ENCODE measurements at places on chromosomes 7 and 10.

GRCh38 chr7:69263550-69263949 is 334.7 kb upstream of the AUTS2 start:
- no peak for DNase-seq

- DNase-seq, result no peak
Measured at GRCh38 chr10:51744235-51745000, 45.0 kb upstream of the CSTF2T start.

GRCh38 chr10:71836596-71836974 is 14.5 kb downstream of the PSAP start:
- no peak for DNase-seq

DNA sequence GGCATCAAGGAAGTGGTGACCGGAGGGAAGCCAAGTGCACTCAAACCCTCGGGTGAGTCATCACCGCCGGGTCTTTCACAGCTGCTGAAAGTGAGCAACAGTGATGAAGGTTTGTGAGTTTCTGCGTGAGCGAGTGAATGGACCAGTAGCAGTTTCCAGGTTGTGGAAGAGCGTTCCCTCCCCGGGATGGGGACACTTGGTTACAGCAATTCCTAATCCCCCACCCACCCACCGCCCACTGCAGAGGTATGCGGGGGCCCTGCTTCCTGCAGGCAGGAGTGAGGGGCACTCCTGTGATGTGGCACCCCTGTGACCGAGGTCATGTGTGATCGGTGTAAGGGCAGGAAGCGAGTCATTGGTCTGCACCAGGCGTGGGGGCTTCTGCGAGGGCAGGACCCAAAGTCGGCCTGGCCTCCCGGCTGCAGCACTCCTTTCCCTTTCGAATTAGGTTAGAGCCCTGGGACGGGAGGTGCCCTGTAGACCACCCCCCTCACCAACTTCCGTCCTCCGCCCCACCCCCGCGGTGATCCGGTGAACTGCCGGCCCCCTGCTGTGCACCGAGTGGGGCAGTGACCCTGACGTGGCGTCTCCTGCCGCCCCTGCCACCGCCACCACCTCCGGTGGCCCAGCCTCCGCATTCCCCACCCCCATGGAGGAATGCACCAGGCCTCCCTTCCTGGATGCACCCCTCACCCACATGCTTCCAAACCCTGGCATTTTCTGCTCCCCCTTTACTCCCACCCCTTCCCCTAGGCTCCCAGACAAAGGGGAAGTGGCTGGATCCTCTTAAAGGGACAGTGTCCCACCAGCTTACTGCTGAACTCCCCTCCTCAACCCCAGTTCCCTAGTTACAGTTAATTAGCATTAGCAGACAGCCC is 10.9 kb downstream of the LIMK1 start:
- DNase-seq, result peak; percentile 85

DNA sequence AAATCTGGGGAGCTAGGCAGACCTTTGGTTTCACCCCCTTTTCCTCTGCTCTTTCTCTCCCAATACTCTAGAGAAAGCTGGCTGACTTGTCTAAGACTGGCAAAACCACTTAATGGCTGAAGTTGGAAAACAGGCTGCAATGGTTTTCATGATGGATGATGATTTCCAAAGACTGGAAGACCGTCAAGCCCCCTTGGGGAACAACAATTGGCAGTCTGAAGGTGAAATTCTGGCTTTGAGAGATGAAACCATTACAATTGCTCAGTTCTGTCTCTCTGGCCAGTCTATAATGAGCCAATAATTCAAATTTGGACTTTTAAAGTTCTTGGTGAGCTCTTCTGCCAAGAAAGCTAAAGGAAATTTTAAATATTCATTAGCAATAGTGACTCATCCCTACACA is 680.5 kb downstream of the PARD3 start:
- DNase-seq, result no peak

DNA sequence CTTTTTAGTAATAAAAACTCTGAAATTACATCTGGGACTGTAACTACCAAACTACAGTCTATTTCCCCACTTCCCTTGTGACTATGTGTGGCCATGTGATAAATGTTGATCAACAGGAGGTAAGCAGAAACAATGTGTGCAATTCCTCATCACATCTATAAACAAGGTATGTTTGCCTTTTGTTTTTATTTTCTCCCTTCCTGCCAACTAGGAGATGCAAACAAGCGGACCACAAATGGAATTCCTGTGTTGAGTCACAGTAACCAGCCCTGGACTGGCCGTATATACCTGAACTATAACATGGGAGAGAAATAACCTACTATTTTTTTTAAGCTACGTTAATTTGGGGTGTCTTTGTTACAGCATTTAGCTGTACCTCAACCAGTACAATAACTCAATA is 52.5 kb downstream of the SCRN1 start:
- DNase-seq, result no peak
